ENCODE measurements at places on chromosomes 5 and 9.

GRCh38 chr9:134227451-134228411 is 63.4 kb upstream of the RNU6ATAC start:
- no peak for DNase-seq

DNA sequence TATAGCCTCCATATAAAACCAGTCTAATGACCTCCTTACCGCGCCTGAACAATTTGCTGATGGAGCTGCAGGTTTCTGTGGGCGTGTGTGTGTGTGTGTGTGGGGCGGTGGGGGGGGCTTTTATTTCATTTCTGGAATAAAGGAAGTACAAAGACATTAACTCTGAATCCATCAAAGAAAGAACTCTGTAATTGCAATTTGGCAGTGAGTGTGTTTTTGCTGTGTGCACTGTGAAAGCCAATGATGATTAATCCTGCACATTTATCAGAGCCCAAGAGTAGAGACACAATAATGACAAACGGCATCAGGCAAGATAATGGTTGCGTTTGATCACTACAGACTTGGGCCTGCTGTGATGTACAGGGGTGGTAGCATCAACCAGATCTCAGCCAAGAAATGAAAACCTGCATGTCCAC is 29.3 kb upstream of the NDFIP1 start:
- no peak for DNase-seq

DNA sequence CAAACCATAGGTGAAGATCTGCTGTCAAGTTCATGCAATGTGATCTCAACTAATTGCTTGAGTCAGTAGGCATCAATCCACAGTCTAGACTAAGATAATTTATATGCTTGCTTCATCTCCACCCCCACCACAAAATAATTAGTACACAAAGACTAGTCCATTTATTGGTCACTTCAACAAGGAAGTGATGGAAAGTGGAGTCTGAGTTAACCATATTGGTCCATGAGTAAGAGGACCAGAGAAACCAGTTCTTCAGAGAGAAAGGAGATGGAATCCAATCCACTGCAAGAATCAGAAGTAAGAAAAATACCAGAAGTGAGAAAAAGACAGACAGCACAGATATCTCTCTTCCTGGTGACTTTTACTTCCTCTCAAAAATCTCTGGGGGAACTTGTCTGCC is 366.5 kb downstream of the CHSY3 start:
- DNase-seq: no peak

GRCh38 chr9:93130861-93131481 is 3.1 kb downstream of the NINJ1 start:
- no peak for DNase-seq

GRCh38 chr5:9739135-9739534 is 109.0 kb upstream of the TAS2R1 start:
- no peak for DNase-seq

DNA sequence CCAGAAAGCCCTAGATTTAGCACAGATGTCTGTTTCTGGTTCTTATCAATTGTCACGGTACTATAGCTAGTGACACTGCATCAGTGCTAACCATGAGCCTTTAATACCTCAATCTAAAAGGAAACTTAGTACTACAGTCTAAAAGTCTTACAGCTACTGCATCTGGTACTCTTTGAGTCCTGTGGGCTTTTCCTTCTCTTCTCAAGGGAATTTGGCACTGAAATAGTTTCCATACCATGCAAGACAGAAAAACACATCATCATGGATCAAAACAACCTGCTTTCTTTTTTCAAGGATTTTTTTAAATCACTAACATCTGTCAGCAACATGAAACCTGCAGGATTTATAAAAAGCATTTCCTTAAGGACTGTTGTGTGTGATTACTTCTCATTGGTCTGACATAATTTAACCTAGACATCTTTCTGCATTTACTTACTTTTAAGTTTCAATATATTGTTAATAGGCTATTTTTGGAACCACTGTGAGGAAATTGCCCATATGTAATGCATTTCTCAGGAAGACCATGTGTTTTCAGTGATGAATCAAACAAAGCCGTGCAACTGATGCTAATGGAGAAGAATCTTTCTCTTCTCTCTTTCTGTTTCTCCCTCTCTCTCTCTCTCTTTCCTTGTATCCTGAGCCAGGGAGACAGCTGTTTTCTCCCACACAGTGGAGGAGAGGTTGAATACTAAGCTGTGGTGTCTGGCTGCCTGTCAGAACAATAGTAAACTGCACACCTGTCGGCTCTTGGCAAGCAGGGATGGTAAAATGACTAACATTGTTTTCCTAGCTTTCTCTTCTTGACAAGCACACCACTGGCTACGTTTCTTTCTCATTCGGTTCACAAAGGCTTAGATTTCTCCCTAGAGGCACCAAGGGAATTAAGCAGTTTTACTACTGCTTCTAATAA is 273.4 kb downstream of the CSNK1G3 start:
- DNase-seq: peak; percentile 42

GRCh38 chr9:135586601-135587109 is 25.1 kb downstream of the PAEP start:
- DNase-seq: no peak

DNA sequence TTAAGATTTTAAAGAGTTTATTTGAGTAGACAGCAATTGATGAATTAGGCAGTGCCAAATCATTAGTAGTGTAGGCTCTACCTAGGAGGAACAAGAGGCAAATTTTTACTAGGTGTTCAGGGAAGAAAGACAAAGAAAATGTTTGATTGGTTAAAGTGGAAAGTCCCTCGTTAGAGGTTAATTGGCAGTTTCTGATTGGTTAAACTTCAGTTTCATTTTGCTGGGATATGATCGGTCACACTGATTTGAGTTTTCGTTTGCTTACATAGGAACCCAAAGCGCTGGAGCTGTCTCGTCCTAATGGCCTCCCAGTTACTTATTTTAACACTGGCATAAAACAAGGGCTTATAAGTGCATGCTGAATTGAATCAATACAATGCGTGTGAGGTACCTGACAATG is 15.1 kb downstream of the DMAC1 start:
- DNase-seq: no peak

DNA sequence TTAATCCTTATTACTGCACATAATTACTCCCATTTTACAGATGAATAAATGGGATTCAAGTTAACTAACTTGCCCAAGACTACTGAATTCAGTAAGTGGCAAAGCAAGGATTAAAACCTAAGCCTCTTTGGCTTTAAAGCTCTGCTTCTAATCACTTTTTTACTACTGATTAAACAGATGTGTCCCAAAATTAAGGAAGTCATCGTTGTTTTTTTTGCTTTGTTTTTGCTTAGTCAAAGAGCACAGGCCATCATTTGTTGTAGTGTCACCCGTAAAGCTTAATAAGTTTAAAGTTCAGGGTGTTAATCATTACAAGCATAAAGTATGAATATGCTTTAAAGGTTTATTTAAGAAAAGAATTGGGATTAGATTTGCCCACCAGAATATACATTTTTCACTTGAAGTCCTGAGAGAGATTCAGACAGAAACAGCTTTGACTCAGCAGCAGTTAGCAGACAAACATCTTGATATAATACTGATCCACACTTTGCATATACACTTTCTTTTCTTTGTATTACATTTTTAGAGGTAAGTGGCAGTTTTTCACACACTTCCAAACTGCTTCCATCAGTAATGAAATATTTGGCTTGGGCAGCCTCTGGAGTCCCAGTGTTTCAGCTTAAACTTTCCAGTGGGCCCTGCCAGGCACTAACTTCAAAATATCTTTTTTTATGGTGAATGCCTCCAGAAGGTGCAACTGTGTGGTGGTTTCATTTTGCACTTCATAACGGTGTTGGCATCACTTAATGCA is 52.7 kb downstream of the PIK3R1 start:
- DNase-seq: no peak

GRCh38 chr9:102875687-102876086 is 119.4 kb upstream of the CYLC2 start:
- DNase-seq: no peak

- DNase-seq: no peak
Measured at GRCh38 chr5:73295921-73296320, 122.9 kb downstream of the TMEM174 start.

- DNase-seq: no peak
Measured at GRCh38 chr9:135820661-135821060, 86.7 kb downstream of the CAMSAP1 start.

- DNase-seq: no peak
Measured at GRCh38 chr5:162248107-162248713, 180.6 kb downstream of the GABRG2 start.

GRCh38 chr9:98916660-98917059 is 27.0 kb upstream of the COL15A1 start:
- no peak for DNase-seq

- DNase-seq: no peak
Measured at GRCh38 chr9:127926906-127927200, 3.7 kb downstream of the PIP5KL1 start.

GRCh38 chr5:92560698-92561401 is 1020.2 kb downstream of the NR2F1-AS1 start:
- peak; percentile 56 for DNase-seq

DNA sequence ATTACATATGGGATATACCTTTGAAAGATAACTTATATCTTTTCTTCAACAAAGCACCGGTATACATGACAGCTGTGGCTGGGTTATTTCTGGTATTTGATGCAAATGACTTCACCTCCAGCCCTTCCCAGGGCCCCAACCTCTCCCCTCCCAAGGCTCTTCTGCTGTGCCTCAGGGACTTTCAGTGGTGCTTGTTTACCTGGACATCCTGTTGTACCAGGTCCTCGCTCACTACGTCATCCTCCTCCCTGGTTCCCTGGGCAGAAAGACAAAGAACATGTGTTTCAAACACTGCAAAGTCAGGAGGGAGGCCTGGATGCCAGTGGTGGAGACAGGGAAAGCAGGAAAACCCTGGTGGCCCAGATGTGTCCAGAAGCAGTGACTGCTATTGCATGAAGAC is 23.4 kb downstream of the ANXA6 start:
- no peak for DNase-seq

DNA sequence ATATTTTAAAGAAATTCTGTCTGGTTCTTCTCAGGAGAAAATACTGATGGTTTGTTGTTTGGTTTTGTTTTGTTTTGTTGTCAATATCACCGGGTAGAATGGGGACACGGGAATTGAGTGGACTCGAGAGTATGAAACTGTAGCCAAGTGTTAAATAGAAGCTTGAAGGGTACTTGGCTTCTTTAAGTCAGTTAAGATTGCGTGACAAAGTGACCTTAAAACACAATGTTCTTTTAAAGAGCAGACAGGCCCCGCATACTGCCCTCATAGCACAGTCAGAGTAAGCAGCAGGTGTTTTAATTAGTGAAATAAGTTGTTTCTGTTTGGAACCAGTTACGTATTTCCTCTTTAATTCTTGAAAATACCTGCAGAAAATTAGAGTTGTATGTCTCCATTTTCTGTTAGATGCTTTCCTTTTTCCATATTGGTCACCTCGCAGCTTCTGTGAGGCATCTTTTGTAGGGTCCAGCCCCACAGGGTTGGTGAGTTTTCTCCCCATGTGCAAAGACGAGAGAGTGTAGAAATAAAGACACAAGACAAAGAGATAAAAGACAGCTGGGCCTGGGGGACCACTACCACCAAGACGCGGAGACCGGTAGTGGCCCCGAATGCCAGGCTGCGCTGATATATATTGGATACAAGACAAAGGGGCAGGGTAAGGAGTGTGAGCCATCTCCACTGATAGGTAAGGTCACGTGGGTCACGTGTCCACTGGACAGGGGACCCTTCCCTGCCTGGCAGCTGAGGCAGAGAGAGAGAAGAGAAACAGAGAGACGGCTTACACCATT is 9.6 kb downstream of the TRIP13 start:
- no peak for DNase-seq

DNA sequence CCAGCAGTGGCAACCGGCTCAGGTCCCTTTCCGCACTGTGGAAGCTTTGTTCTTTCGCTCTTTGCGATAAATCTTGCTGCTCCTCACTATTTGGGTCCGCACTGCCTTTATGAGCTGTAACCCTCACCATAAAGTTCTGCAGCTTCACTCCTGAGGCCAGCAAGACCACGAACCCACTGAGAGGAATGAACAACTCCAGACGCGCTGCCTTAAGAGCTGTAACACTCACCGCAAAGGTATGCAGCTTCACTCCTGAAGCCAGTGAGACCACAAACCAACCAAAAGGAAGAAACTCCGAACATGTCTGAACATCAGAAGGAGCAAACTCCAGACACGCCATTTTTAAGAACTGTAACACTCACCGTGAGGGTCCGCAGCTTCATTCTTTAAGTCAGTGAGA is 103.5 kb downstream of the GLIS3 start:
- DNase-seq: no peak

DNA sequence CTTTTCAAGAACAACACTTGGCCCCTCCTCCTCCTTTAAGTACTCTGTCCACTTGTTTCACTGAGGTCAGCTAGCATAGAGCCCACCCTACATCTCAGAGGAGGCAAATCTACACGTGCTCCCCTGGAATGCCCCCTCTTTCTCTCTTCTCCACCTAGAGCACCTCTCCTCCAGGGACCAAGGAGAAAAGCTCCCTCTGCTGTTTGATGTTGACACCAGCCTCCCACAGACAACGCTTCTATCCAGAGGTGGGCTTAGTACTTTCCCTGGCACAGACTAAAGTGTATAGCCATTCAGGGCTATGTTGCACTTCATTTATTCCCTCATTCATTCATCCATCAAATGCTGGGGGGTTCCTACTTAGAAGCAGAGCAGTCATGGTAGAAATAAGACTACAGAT is 68.2 kb upstream of the TAF1L start:
- no peak for DNase-seq

DNA sequence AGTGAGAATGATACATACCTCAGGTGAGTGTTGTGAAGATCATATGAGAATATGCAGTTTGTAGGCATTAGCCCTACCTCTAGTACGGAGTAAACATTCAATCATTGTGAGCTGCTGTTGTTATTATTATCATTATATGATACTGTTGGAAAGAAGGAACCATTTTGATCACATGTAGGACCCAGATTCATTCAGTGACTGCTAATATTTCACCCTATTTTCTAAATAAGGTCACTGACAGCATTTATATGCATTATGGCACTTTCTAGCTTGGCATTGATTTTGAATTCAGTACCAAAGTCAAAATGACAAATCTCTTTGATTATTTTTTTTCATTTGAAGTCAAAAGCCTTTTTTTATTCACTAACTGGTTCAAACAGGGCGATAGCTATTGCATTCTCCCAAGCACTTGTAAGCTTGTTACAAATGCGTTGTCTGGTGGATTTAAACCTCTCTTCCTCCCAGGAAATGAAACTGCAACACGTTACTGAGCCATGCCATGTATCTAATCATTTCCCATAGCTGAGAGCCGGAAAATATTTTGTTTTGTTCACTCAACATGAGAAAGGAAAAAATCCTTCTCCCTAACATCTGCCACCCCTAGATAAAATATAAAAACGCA is 320.8 kb upstream of the SGCD start:
- DNase-seq: no peak

GRCh38 chr9:90368928-90369327 is 273.7 kb downstream of the DIRAS2 start:
- no peak for DNase-seq

DNA sequence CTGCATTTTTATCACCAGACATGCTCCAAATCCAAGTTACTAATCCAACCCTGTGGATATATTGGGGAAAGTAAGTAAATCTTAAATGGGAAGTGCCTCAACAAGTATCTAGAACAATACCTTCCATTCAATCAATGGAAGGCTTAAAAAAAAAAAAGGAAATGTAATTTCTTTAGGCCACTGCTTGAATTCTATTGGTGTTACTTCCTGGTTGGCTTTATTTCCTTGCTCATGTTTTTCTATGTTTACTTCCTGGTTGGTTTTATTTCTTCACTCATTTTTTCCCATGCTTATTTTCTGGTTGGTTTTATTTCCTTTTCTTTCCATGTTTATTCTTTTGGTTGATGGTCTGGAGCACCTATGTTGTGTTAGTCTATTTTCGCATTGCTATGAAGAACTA is 363.9 kb downstream of the KDM4C start:
- no peak for DNase-seq
